CD8-positive, alpha-beta memory T cell (primary cell): ENCODE measurements at places on chromosomes 6 and 20.

GRCh38 chr6:8223678-8224077 is 121.3 kb upstream of the EEF1E1 start:
- DNase-seq: no peak

- no peak for DNase-seq
These were observed 92.9 kb downstream of the SHLD1 start for GRCh38 chr20:5843054-5843592.

DNA sequence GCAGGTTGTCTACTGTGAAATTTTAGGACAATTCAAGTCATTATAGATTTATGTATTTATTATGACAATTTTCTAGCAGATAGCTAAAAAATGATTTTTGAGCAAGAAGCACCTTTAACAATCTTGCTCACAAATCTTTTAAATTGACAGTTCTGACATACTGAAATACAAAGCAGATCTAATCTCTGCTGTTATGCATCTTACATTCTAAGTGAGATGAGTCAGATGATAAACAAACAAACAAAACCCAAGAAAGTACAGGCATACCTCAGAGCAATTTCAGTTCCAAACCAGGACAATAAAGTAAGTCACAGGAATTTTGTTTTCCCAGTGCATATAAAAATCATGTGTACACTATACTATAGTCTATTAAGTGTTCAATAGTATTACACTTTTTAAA is 430.7 kb upstream of the PTCHD4 start:
- DNase-seq: no peak

DNA sequence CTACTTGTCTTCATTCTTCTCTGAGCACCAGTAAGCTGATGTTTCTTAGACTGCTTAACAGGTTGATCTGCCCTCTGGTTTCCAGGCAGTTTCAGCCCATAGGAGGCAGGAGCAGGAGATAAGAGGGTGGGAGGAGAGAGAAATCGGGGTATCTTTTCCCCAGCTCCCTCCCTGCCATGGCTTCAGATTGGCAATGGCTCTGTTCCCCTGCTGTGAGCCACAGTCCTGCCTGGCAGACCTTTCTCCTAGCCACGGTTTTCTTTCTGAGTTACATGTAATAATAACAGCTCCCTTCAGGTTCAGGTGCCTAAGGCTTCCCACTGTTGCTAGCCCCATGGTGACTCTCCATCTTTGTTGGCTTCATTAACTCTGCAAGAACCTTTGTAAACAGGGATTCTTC is 115.3 kb downstream of the CD83 start:
- no peak for DNase-seq

DNA sequence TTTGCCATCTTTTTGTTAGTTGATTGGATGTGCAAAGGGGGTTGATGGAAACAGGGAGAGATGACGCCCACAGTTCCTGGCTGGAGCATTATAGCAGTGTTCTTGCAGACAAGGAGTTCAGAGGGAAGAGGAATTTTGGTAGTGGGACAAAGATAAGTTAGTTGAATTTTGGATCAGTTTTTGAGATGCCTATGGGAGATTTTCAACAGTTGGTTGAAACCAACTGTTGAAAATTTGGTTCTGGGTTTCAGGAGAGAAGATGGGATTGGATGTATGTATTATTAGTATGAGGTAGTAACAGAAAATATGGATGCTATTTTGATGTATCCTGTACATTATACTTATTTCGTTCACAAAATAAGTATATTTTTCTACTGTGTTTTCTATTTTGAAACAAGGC is 274.2 kb downstream of the CDKAL1 start:
- no peak for DNase-seq

- DNase-seq: no peak
These were observed 37.1 kb downstream of the NCOA7 start for GRCh38 chr6:125827788-125828320.
